Stimulated activated CD4-positive, alpha-beta T cell treated with anti-CD3 and anti-CD28 coated beads, Interleukin-1b, Interleukin-23, amount 100 ng/mL, for 24 hours (primary cell): ENCODE measurements at places on chromosomes 11 and 22.

- no peak for DNase-seq
Observed at GRCh38 chr22:26143806-26144325, 25.4 kb upstream of the SEZ6L start.

DNA sequence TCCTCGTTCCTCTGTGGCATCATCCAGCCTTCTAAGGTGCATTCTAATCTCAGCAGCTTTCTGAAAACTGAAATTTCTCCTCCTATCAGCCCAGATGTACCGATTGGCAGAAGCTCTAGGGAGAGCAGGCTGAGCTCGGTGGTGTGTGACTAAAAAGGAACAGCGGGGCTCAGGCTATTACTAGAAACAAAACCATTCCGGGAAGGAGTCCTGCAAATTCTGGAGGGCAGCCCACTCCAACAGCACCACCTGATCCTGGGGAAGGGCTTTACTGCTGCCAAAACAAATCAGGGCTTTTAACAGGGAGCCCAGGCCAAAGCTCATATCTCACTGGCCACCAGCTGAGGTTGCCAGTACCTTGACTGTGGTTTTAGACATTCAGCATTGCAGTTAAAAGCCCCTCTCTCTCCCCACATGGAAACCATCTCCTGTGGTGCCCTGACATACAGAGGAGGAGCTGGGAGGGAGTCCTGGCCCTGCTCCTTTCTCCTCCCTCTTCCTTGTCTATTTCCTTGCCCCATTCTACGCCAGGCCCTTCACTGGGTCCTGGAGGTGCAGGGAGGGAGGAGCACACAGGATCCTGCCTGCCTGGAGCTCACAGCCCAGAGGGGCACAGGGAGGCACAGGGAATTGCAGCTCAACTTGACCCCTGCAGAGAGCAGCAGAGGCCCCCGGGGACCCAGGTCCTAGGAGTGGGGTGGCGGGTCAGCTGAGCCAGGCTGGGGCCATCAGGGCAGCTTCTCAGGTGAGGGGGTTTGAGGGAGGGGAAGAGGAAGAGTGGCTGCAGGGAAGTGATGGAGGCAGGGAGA, 889 bp downstream of the PLAAT4 start:
- DNase-seq: no peak

DNA sequence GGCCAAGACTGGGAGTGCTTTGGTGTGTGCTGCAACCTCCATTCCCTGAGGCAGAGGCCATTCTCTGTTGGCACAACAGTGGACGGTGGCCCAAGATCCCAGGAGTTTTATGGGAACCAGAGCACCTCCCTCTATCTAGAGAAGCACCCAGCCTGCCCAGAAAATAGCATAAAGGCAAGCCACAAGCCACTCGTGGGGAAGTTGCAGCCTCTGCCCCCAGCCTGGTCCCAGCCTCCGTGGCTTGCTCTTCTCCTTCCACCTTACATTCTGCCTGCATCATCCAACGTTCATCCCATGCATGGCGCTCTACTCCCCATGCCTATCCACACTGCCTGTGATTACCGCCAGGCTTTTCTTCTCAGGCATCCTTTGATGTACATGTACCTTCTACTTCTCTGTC, 15.8 kb downstream of the IL17RA start:
- no peak for DNase-seq

DNA sequence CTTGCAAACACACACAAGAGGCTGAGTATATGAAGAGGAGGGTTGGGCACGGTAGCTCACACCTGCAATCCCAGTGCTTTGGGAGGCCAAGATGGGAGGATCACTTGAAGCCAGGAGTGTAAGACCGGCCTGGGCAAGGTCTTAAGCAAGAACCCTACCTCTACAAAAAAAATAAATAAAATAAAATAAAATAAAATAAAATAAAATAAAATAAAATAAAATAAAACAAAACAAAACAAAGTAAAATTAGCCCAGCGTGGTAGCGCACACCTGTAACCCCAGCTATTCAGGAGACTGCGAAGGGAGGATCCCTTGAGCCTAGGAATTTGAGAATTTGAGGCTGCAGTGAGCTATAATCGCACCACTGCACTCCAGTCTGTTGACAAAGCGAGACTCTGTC, 337.9 kb downstream of the SHANK2 start:
- no peak for DNase-seq

GRCh38 chr11:11579012-11579988, 42.5 kb downstream of the GALNT18 start:
- no peak for DNase-seq

DNA sequence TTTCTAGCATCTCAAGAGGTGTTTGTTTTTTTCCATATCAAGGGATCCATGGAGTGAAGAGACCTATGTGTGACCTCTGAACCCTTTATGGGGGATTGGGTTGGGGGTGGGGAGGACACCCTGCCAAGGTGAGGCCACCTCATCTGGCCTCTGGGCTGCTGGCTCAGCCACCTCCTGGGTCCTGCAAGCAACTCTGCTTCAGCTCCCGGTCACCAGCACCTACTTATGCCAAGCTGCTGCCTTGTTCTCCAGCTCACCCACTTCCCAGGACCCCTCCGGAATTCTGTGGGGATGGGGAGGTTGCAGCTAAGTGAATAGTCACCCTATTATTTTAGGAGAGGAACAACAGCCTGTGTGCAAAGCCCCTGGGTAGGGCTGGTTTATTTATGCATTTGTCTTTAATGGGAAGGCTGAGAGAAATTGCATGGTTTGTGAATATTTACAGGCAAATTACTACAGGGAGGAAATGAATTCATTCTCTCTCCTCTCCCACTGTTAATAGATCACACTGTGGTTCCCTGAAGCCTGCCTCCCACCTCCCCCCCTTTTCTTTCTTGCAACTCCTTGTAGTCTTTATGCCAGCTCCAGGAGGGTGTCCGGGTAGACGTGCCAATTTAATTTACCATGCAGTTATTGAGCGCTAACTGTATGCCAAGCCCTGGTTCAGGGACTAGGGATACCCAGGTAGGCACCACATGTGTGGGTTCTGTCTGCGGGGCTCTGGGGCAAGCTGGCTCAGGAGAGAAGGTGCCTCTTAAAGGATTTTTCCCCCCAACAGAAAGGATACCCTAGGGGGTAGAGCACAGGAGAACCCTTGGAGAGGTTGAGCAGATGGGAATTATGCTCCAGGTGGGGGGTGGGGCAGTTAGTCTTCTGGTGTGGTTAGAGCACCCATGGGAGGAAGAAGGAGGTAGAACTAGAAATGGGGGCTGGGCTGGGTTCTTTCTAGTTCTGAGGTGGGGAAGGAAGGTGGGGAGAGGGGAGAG, 50.7 kb downstream of the TSPAN18 start:
- no peak for DNase-seq

GRCh38 chr11:44047298-44047697, 483 bp upstream of the ACCSL start:
- no peak for DNase-seq

- DNase-seq: no peak
Observed at GRCh38 chr11:1930462-1930830, 10.9 kb downstream of the TNNT3 start.

DNA sequence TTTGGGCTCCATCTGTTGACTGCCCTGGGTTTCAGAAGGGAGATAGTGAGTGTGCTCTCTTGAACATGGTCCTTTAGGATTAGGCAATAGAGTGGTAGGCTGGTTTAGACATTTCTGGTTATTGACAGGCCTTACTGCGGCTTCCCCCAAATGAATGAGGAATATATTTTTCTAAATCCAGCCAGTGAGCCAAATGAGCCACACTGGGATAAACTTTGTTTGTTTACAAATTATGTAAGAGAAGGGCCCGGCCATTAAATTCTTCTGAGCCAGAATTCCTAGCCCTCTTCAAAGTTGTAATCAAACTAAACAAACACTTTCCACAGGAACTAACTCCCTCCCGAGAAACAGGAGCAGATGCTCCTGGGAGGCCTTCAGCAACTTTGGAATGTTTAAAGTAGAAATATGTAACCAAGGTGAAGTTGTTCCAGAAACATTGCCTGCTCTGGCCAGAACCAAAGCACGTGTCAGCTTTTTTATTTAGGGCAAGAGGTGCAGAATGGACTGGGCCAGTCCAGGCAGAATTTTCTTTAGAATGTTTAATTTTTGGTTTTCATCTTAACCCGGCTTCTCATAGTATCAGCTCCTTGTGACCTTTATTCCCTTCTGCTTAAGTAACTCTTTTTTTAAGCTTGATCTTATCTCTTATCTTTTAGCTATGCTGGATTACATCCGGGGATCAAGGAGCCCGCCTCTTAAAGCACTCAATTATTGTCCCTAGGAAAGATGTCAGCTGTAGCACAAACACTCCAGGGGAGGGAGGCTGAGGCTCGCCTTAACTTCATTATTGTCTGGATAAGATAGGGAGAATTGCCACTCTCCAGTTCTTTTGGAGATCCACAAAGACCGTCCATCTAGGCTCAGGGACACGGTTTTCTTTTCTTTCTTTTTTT, 28.7 kb downstream of the ZNRF3 start:
- no peak for DNase-seq

DNA sequence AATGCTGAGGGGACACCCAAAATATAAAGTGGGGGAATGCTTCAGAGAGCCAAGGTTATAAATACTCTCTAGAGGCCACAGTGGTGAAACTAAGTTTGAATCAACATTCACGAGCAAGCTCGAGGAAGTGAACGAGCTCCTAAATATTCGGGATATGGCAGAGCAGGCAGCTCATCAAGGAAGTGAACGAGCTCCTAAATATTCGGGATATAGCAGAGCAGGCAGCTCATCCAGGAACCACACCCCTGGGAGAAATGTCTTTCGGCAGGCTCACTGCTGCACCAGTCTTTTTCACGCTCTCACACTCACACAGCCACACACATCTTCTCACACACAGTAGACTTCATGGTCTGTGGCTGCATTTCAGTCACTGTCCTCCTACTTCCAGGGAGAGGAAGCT, 787.5 kb downstream of the OPCML start:
- DNase-seq: no peak

GRCh38 chr11:90849312-90849711, 626.5 kb upstream of the CHORDC1 start:
- DNase-seq: no peak

DNA sequence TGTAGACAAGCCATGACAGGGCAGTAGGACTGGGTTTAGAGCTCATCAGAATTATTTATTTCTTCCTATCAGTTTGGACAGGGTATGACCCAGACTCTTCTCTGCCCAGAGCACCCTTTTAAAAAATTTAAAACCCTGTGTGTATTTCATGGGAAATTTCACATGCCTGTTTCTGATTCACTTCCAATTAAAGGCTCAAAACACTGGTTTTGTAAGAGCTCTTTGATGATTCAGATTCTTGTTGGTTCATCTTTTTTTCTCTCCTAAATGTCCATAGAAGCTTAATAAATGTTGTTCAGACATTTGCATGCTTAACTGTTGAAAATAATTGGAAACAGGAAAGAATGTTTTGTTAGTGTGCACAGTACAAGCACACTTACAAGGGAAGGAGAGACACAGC, 13.8 kb downstream of the FLI1 start:
- DNase-seq: no peak

DNA sequence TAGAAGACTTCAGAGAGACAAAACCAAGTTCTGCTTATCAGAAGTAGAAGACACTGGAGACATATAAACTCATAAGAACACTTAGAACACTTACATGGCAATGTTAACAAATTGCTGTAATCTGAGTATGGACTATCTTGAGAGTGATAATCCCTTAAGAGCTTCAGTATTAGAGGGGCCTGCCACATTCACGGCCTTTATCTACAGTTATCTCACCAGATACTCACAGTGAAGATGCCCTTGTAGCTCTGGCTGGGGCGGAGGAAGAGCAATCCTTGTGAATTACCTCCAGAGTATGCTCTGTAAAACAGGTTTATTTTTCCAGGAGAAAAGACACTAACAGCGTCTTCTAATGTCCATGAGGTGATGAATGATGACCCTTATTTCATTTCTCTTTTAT, 762.8 kb downstream of the FAM181B start:
- DNase-seq: no peak

DNA sequence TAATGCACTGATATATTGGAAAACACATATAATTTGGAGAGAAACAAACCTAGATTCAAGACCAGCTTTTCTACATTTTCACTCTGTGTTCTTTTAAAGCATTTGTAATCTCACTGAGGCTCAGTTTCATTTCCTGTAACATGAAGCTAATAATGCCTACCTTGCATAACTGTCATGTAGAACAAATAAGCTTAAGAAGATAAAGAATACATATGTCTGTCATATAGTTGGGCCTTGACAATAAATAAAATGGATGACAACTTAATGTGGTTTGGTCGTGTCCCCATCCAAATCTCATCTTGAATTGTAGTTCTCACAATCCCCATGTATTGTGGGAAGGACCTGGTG, 35.2 kb upstream of the FIBIN start:
- no peak for DNase-seq
